ENCODE measurements at places on chromosomes 6 and 20.

DNA sequence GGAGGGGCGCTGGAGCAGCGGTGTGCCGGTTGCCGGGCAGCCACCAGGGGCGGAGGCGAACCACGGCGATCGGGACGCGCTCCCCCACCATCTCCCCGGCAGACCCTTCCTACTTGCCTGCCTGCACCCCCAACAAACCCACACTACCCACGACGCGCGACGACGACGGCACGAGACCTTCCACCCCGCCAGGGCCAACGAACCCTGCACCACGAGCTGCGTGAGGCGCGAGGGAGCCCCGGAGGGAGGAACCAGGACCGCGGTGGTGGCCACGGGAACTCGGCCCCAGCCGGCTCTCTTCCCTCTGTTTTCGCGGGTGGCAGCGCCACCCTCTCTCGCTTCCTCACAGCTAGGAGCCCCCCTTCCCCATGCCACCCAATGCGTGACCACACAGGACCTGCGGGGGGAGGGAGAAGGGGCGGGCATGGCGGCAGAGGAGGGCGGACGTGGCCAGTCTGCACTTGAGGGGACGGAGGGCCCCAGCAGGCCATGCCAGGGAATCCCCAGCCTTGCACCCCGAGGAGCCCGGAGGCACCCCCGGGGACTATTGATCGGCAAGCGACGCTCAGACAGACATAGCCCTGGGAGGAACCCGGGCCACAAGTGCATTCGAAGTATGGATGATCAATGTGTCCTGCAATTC is 1516.4 kb upstream of the DEFB115 start:
- no peak for DNase-seq

- DNase-seq = no peak
Measured at GRCh38 chr6:130409418-130410100, 43.7 kb downstream of the TMEM200A start.

GRCh38 chr6:128172752-128173682 is 272.2 kb upstream of the THEMIS start:
- DNase-seq = no peak

DNA sequence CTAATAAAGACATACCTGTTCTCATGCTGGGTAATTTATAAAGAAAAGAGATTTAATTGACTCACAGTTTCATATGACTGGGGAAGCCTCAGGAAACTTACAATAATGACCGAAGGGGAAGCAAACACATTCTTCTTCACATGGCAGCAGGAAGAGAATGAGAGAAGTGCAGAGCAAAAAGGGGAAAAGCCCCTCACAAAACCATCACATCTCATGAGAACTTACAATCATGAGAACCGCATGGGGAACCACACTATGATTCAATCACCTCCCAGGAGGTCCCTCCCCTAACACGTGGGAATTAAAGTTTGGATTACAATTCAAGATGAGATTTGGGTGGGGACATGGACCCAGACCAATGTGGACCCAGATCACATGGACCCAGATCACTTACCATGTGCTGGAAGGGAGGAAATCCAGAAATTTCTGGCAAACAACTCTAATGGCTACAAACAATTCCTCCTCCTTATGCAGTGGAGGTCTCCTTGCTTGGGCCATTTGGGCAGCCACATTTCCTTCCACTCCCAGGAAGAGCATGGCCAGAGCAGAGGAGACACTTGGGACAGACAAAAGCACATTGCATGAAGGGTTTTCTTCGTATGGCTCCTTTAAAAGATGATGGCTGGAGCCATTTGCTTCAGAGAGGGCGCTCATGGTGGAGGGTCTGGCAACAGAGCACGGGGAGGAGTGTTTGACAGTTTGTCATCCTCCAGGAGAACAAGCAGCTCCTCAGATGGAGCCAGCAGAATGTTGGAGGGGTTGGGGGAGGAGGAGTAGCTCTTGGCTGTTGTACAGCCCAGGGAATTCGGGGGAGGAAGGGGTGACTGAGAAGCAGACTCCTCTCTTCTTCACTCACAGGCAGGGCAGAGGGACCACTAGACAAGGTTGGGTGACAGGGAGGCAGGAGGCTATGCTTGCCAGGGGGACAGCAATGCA is 30.4 kb downstream of the SERPINB9 start:
- no peak for DNase-seq

DNA sequence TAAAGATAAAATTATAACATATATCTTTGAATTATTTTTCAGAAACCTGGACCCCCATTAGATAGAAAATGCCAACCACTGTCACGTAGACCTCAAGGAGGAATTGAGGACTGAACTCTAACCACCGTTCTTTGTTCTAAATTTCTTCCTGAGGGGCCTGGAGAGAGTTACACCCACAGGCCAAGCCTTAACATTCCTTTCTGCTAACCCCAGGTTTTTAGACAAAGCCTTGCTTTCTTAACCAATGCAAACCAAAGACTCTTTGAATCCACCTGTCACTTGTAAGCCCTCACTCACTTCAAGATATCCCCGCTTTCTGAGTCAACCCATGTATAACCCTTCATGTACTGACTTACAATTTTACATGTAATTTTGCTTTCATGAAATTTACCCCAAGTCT is 41.0 kb downstream of the SNX14 start:
- no peak for DNase-seq

GRCh38 chr6:160387916-160388643 is 39.9 kb downstream of the SLC22A3 start:
- DNase-seq = no peak

GRCh38 chr6:127177030-127177922 is 58.8 kb downstream of the RSPO3 start:
- no peak for DNase-seq
